Muscle of leg (tissue), 16 donors: ENCODE measurements at places on chromosomes 2 and 18. TPM values are rescaled to one million over a fixed set of nuclear protein-coding genes. Genes with fewer than 3 reads are reported as not detected.

GRCh38 chr2:151792589-151792988 lies 35.6 kb downstream of the ARL5A start:
- no peak overlapping the region for H3K27ac ChIP-seq
- no peaks in the 10 kb centered on the region for H3K27me3 ChIP-seq
- no peak for DNase-seq
- H3K4me3 ChIP-seq = no peak overlapping the region
- H3K36me3 ChIP-seq = no peaks in the 10 kb centered on the region
- no peaks in the 10 kb centered on the region for H3K4me1 ChIP-seq

GRCh38 chr2:9613291-9613690 lies 17.5 kb downstream of the YWHAQ start:
- no peaks in the 10 kb centered on the region for H3K27me3 ChIP-seq
- H3K4me1 ChIP-seq = peaks cover 2% of the 10 kb centered on the region
- no peak overlapping the region for H3K27ac ChIP-seq
- H3K36me3 ChIP-seq = peaks cover 6% of the 10 kb centered on the region

- no peak overlapping the region for H3K4me3 ChIP-seq
- DNase-seq = peak; percentile 52
- H3K27ac ChIP-seq = peak overlapping the region; percentile 35
- no peaks in the 10 kb centered on the region for H3K36me3 ChIP-seq
- H3K27me3 ChIP-seq = no peaks in the 10 kb centered on the region
Observed at GRCh38 chr2:172329774-172330671, 97.4 kb upstream of the ITGA6 start.

- DNase-seq = peak; percentile 38
- H3K27ac ChIP-seq = no peak overlapping the region
- no peak overlapping the region for H3K4me3 ChIP-seq
- no peaks in the 10 kb centered on the region for H3K27me3 ChIP-seq
- H3K4me1 ChIP-seq = no peaks in the 10 kb centered on the region
Observed at GRCh38 chr2:64582774-64583340, 58.7 kb downstream of the AFTPH start.

GRCh38 chr2:235845245-235845644 lies 322.9 kb downstream of the GBX2 start:
- no peaks in the 10 kb centered on the region for H3K27me3 ChIP-seq
- no peak overlapping the region for H3K4me3 ChIP-seq
- no peaks in the 10 kb centered on the region for H3K36me3 ChIP-seq
- H3K27ac ChIP-seq = no peak overlapping the region
- DNase-seq = no peak

DNA sequence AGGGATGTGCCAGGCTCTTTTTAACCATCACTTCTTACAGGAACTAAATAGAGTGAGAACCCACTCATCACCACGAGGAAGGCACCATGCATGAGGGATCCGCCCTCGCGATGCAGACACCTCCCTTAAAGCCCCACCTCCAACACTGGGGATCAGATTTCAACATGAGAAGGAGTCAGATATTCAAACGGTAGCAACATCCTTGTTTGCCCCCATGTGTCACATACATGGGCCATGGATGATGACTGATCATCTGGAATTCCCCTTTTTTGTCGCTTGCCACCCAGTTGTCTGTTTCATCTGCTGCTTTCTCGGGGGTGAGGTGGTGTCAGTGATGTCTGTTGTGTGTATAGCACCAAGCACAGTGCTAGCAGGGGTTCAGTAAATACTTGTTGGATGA lies 57.9 kb downstream of the NCK2 start:
- peaks cover 2% of the 10 kb centered on the region for H3K36me3 ChIP-seq
- H3K27ac ChIP-seq = no peak overlapping the region
- no peaks in the 10 kb centered on the region for H3K27me3 ChIP-seq
- no peak overlapping the region for H3K4me3 ChIP-seq
- DNase-seq = no peak

- no peak for DNase-seq
- no peak overlapping the region for H3K27ac ChIP-seq
- peaks cover 57% of the 10 kb centered on the region for H3K36me3 ChIP-seq
- no peaks in the 10 kb centered on the region for H3K27me3 ChIP-seq
- H3K4me3 ChIP-seq = no peak overlapping the region
Observed at GRCh38 chr2:71665168-71666093, 212.1 kb downstream of the DYSF start.

- no peak overlapping the region for H3K27ac ChIP-seq
- no peaks in the 10 kb centered on the region for H3K36me3 ChIP-seq
- no peaks in the 10 kb centered on the region for H3K4me1 ChIP-seq
- H3K27me3 ChIP-seq = peaks cover 3% of the 10 kb centered on the region
- no peak overlapping the region for H3K4me3 ChIP-seq
Observed at GRCh38 chr18:22459491-22459890, 41.8 kb upstream of the CTAGE1 start.

DNA sequence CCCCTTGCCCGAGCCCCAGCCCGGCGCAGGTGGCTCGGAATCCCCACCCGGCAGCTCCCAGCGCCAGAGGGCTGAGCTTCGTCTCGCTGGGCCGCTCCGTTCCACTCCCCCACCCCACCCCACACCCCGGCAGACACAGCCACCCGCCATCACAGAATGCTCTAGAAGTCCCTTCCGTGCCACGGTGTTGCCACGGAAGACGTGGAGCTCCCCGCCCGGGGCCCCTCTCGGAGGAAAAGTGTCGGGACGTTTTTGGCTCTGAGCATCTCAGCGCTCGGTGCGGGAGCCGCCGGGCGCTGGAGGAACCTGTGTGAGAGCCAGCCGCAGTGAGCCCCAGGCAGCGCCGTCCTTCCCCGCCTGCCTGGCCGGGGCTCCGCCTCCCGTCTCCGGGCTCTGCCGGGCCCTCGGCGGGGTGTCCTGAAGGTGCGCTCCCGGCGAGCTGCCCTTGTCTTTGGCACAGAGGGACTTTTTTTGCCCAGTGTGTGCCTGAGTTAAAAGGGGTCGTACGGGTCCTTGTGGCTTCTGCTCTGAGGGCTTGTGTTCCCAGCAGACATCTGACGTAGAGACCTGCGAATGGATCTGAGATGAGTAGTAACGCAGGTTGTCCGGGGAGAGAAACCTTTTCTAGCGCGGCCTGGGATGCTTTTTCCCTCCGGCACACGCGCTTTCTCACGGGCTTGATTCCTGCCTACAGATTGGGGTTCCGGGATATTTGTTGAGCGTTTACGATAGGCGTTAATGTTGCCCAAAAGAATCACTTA lies 1.8 kb downstream of the ZCCHC2 start:
- peak overlapping the region; percentile 88 for H3K4me3 ChIP-seq
- peak overlapping the region; percentile 90 for H3K27ac ChIP-seq
- peaks cover 19% of the 10 kb centered on the region for H3K4me1 ChIP-seq
- no peaks in the 10 kb centered on the region for H3K36me3 ChIP-seq
- DNase-seq = peak; percentile 68
- H3K27me3 ChIP-seq = no peaks in the 10 kb centered on the region

DNA sequence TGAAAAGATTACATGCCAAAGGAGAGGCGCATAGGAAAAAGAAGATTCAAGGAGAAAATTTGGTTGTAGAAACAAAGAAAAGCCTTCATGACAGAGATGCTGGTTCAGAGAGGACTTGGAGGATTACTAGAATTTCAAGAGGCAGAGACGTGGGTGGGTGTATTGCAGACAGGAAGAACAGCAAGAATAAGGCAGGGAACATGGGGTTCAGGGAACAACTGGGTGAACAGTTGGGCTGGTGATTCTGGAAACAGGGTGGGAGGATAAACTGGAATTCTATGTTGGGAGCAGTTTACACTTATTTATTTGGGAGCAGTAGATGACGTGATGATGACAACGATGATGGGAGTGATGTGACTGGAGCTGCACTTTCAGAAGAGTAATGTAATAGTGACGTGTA lies 18.4 kb upstream of the GMCL1 start:
- DNase-seq = no peak
- no peaks in the 10 kb centered on the region for H3K27me3 ChIP-seq
- H3K4me3 ChIP-seq = no peak overlapping the region
- no peak overlapping the region for H3K27ac ChIP-seq
- H3K36me3 ChIP-seq = peaks cover 42% of the 10 kb centered on the region

DNA sequence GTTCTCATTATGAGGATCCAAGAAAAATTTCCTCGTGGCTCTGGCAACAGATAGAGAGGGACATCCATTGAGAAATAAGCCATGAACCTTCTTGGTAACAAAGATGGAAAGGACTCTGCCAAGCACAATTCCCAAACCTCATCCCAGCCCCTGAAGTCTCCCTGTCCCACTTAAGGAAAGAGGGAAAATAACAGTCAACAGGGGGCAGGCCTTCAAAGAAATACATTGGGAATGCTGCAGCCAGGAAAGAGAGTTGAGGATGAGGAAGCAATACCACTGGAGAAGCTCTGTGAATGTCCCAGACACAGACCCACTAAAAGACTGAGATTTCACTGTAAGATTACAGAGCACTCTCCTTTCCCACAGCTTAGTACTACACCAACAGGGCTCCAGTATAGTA lies 93.2 kb downstream of the CD226 start:
- H3K27me3 ChIP-seq = no peaks in the 10 kb centered on the region
- no peak overlapping the region for H3K27ac ChIP-seq
- no peak for DNase-seq
- no peak overlapping the region for H3K4me3 ChIP-seq
- H3K4me1 ChIP-seq = no peaks in the 10 kb centered on the region
- no peaks in the 10 kb centered on the region for H3K36me3 ChIP-seq

DNA sequence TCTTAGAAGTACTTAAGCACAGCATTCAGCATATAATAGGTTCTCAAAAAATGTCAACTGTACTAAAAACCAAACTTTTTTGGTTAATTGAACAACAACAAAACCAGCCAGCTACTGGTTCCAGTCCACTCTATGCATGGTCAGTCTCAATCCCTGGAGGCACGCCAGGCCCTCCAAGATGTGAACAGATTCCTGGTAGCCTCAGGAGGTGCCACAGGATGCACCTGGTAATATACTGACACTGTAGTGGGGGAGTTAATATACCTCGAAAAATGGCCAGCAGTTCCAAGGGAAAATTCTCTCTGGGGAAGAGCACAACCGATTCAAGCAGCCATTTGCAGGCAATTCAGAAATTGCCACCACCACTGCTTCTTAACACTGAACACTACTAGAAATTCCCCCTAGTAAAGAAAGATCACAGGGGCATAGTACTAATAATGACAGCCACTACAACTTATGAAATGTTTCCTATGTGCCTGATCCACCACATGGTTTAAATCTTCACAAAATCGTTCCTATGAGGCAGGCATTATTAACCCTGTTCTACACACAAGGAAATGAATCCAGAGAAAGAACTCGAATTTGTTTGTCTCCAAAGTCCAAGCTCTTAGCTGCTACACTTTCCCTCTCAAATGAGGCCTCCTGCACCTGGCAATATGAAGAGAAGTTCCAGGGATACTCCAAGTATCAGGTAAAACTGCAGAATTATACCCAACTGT lies 3.4 kb downstream of the MGAT4A start:
- H3K27me3 ChIP-seq = peaks cover 5% of the 10 kb centered on the region
- H3K27ac ChIP-seq = no peak overlapping the region
- no peak overlapping the region for H3K4me3 ChIP-seq
- H3K36me3 ChIP-seq = no peaks in the 10 kb centered on the region
- H3K4me1 ChIP-seq = no peaks in the 10 kb centered on the region

DNA sequence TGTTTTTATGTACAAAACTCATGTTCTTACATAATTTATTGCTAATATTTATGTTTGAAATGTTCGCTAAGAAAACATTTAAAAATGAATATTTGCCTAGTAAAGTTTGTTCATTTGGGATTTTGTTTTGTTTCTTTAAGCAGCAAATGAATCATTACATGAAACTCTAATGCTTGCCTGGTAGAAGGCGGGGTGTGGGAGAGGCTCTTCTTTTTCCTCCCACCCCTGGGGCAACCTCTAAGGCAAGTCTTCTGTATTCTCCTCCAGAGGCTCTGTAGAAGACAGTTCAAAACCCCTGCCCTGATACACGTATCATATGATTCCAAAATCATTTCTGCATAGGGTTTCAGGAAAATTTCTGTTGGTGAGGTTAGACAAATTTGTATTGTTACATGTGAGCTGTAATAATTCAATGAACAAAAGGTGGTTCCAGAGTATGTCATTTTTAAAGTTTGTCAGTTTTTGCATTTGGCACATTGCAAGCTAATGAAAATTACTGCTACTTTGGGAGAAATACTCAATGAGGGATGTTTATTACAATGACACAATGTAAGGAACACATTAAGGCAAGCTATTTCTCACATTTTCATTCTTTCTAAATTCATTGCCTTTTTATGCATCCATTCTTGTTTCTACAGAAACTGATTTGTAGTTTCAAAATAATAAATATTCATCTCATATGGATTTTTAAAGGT lies 302.3 kb upstream of the UBE2E3 start:
- H3K27me3 ChIP-seq = no peaks in the 10 kb centered on the region
- H3K27ac ChIP-seq = no peak overlapping the region
- no peak for DNase-seq
- H3K4me3 ChIP-seq = no peak overlapping the region
- H3K36me3 ChIP-seq = no peaks in the 10 kb centered on the region
- H3K4me1 ChIP-seq = no peaks in the 10 kb centered on the region

DNA sequence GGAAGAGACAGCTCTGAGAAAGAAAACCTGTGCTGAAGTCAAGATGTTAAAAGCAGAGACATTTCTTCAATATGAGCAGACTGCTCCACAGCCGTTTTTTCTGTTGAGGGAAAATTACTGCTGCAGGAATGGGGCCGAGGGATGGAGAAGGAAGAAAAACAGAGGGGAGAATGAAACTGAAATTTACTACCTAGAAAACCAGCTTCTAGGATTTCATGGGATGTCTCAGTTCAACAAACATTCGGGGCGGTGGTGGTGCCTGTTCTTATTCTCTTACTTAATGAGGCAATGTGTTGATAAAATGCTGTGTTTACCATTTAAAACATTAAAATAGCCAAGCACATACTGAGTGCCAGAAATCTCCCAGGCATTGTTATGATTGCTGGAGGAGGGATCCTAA lies 557.1 kb upstream of the MEX3C start:
- H3K27ac ChIP-seq = no peak overlapping the region
- H3K36me3 ChIP-seq = no peaks in the 10 kb centered on the region
- DNase-seq = no peak
- no peaks in the 10 kb centered on the region for H3K27me3 ChIP-seq

- DNase-seq = peak; percentile 89
- no peaks in the 10 kb centered on the region for H3K36me3 ChIP-seq
- H3K4me3 ChIP-seq = no peak overlapping the region
- no peak overlapping the region for H3K27ac ChIP-seq
- no peaks in the 10 kb centered on the region for H3K27me3 ChIP-seq
Observed at GRCh38 chr2:25521665-25522387, 151.6 kb downstream of the DTNB start.

The GALR1 gene
- total RNA-seq = under 0.01 TPM

The CDKL4 gene
- total RNA-seq = 3.2 TPM

The UCN gene
- 1.1 TPM for total RNA-seq
